ENCODE measurements at places on chromosomes 4 and X.
A peak's percentile ranks its signal among the peaks of the same experiment; 100 is the strongest.

DNA sequence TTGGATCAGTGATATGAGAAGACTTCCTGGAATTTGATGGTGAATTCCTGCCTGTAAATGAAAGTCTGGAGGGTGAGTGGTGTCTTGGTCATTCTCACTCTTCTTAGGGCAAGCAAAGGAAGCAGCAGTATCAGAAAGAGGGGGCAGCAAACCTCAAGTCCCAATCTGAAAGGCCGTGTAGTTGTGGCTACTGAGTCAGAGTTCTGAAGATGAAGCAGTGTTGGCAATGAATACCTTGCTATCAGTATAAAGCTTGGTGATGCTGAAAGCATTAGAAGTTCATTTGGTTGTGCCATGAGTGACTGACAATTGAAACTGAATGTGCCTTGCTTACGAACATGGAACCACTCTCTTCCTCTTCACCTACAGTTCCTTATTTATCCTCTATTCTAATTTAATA, 35.0 kb upstream of the GLRA3 start:
- no peak for DNase-seq

GRCh38 chrX:31212856-31213748, 141.3 kb upstream of the FTHL17 start:
- no peak for DNase-seq

DNA sequence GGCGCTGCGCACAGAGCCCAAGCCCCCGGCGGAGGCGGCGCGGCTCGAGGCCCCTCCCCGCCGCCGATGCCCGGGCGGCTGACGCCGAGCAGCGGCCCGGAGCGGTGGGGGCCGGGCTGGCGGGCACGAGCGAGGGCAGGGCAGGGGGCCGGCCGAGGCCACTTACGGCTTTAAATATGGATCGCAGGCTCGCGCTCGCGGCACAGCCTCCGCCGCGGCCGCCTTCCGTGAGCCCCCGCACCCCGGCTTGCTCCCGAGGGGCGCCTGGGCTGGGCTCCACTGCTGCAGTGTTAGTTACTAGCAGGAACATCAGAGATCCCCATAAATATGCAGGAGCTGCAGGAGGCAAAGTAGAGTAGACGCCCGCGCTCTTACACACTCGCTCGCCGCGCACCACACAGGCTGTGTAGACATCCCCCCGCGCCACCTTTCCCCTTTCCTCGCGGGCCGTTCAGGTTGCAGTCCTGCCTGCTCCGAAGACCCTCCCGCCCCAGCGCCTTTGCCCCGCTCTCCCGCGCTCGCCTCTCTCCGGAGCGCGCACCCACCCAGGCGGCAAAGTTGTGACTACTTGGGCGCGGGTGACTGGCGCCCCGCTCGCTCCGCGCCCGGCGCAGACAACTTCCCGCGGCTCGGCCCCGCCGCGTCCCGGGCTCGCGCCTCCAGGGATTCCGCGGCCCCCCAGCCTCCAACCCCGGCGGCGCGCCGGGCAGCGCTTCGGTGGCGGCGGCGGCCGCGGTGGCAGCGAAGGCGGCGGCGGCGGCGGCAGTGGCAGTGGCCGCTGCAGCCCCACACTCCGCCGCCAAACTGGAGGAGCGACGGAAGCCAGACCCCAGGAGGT, 152.0 kb upstream of the SLC4A4 start:
- peak; percentile 85 for DNase-seq

DNA sequence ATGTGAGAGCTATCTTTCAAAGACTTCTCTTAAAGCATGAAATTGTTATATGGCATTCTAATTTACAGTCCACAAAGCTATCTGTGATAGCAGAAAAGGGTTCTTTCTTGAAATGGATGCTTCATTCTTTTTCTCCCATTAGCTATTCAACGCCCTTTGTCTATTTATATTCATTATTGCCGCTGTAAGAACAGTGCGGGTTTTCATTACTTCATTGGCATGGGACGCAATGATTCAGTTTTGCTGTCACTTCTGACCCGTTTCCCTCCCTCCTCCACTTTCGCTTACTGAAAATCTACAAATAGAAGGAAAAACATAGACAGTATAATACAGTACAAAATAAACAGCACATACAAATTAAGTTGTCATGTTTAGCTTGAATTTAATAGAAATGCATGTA, 394.6 kb downstream of the PCDH7 start:
- DNase-seq: no peak

- peak; percentile 42 for DNase-seq
These were observed 20.5 kb downstream of the GAB3 start for GRCh38 chrX:154730253-154730891.

- no peak for DNase-seq
These were observed 89.0 kb downstream of the PLAC1 start for GRCh38 chrX:134569306-134569705.

DNA sequence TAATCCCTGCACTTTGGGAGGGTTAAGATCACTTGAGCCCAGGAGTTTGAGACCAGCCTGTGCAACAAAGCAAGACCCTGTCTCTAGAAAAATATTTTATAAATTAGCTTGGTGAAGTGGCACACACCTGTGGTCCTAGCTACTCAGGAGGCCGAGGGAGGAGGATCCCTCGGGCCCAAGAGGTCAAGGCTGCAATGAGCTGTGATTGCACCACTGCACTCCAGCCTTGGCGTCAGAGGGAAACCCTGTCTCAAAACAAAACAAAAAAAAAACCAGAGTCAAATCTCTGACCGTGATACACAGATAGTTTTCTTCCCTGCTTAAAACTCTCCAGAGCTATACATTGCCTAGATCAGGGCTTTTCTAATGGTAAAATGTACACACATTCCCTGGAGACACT, 53.5 kb downstream of the CHST7 start:
- DNase-seq: no peak

- DNase-seq: peak; percentile 91
These were observed 719 bp downstream of the USO1 start for GRCh38 chr4:75724867-75725724.
